ENCODE measurements at places on chromosomes 5 and 9.

- no peak for DNase-seq
Measured at GRCh38 chr5:142597546-142598337, 88.1 kb downstream of the FGF1 start.

- no peak for DNase-seq
Measured at GRCh38 chr9:123605286-123605685, 249.3 kb downstream of the CRB2 start.

- DNase-seq = no peak
Measured at GRCh38 chr9:87515588-87516221, 18.0 kb downstream of the DAPK1 start.

- DNase-seq = no peak
Measured at GRCh38 chr5:151405334-151406160, 41.9 kb upstream of the SLC36A1 start.

- DNase-seq = no peak
Measured at GRCh38 chr5:139914218-139914807, 118.7 kb downstream of the PSD2 start.

DNA sequence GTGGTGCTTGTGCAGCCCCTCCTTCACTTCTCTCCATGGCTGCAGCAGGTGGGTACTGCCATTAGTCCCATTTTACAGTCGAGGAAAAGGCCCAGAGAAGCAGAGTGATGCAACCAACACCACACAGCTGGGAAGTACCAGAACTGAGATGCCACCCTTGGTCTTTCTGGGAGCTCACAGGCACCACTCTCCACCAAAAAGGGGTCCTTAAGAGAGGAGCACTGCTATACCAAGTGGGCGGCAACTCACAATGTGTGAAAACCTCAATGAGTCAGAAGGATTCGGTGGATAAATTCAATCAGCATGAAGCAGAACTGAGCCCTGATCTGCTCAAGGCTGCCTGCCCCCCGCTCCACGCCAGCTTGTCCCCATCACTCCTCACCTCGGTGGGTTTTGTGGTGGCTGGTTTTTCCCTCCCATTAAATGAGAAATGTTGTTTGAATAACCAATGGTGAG, 213.7 kb downstream of the FSTL4 start:
- DNase-seq = no peak

- DNase-seq = no peak
Measured at GRCh38 chr5:133428072-133428660, 184.2 kb downstream of the FSTL4 start.
